ENCODE measurements at places on chromosomes 12 and 14. TPM values are rescaled to one million over a fixed set of nuclear protein-coding genes. Genes with fewer than 3 reads are reported as not detected.

Gene KDM5A
- 55.8 TPM for total RNA-seq

Gene TAS2R43
- 10.3 TPM for total RNA-seq

Gene NOPCHAP1
- total RNA-seq: 3.8 TPM

Gene ESRRB
- 8.7 TPM for total RNA-seq

Gene CLEC7A
- 4.7 TPM for total RNA-seq

Gene RAD9B
- total RNA-seq: 0.93 TPM

Gene MORN3
- total RNA-seq: 0.70 TPM

Gene DDX24
- 75.8 TPM for total RNA-seq

Gene EXOC3L4
- total RNA-seq: 6.6 TPM

Gene ZNF10
- total RNA-seq: 31.8 TPM

Gene PPM1H
- total RNA-seq: 23.3 TPM

Gene GDF11
- 11.4 TPM for total RNA-seq
